Left renal pelvis (tissue), 4 donors: ENCODE measurements at places on chromosomes 12 and 14. TPM values are rescaled to one million over a fixed set of nuclear protein-coding genes. Genes with fewer than 3 reads are reported as not detected.

The IAPP gene
- polyA plus RNA-seq = not detected

The BDKRB2 gene
- polyA plus RNA-seq = 3.3 TPM

The GDF11 gene
- polyA plus RNA-seq = 21.1 TPM

GRCh38 chr12:52580496-52580895 is 6.9 kb upstream of the KRT74 start:
- no peak for DNase-seq

- no peak for DNase-seq
Observed at GRCh38 chr14:51643140-51643539, 8.6 kb upstream of the FRMD6 start.

GRCh38 chr14:28321475-28322244 is 444.9 kb upstream of the FOXG1 start:
- no peak for DNase-seq

- no peak for DNase-seq
Observed at GRCh38 chr14:51053157-51053556, 41.7 kb downstream of the TRIM9 start.

DNA sequence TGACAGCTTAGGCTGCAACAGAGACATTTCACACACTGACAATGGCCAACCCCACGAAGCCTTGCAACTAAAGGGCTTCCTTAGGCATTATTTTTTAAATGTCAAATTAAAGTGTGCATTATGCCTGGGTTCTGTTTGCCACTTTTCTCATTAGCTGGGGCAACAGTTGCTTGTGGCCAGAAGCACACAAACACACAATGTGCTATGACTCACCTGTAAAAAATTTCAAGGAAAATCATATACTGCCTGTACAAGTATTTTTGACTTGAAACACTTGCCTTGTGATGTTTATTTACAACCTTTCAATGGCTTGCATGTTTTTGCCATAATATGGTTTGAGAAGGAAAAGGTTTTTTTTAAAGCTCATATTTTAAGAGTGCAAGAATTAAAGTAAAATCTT is 1.9 kb downstream of the NTN4 start:
- DNase-seq = no peak

DNA sequence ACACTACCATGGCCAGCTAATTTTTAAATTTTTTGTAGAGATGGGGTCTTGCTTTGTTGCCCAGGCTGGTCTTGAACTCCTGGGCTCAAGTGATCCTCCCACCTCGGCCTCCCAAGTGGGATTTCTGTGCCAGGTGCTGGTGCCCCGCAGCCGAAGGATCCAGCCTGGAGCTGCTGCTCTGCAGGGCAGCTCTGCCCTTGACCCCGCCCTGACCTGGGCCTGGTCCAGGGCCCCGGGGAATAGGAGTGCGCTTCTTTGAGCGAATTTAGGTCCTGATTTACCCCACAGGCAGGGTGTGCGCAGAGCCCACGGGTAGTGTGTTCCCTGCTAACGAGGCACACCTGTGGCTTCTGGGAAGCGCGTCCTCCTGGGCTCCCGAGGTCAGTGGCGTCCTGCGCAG is 15.2 kb downstream of the ACADS start:
- no peak for DNase-seq

GRCh38 chr14:68248481-68249255 is 429.1 kb downstream of the RAD51B start:
- DNase-seq = no peak
